CD4-positive, alpha-beta T cell treated with Interleukin-17A for 1 hour (primary cell): ENCODE measurements at places on chromosomes 16 and 17.
A peak's percentile ranks its signal among the peaks of the same experiment; 100 is the strongest.

DNA sequence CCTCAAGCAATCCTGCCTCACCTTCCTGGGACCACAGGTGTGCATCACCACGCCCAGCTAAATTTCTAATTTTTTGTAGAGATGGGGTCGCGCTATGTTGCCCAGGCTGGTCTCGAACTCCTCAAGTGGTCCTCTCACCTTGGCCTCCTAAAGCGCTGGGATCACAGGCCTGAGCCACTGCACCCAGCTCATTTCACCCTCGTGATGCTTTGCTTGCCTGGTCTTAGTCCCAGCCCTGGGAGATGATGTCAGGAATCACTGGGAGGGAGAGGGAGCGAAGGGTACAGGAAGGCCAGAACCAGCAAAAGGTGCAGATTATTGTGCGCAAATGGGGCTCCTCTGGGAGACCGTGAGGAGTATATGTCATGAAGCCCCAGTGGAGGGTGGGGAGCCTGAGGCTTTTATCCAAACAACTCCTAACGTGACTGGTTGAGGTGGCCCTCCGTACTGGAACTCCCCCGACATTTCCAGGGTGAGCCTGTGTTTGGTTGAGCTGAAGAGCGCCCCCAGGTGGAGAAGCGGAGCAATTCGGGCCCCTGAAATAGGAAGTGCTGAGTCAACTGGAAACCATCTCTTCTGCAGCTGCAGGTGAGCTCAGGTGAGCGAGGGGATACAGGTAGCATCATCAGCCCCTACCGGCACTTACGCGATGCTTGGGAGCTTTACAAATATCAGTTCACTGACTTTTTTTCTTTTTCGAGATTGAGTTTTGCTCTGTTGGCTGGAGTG lies 41.2 kb upstream of the HAPSTR1 start:
- peak; percentile 9 for DNase-seq

DNA sequence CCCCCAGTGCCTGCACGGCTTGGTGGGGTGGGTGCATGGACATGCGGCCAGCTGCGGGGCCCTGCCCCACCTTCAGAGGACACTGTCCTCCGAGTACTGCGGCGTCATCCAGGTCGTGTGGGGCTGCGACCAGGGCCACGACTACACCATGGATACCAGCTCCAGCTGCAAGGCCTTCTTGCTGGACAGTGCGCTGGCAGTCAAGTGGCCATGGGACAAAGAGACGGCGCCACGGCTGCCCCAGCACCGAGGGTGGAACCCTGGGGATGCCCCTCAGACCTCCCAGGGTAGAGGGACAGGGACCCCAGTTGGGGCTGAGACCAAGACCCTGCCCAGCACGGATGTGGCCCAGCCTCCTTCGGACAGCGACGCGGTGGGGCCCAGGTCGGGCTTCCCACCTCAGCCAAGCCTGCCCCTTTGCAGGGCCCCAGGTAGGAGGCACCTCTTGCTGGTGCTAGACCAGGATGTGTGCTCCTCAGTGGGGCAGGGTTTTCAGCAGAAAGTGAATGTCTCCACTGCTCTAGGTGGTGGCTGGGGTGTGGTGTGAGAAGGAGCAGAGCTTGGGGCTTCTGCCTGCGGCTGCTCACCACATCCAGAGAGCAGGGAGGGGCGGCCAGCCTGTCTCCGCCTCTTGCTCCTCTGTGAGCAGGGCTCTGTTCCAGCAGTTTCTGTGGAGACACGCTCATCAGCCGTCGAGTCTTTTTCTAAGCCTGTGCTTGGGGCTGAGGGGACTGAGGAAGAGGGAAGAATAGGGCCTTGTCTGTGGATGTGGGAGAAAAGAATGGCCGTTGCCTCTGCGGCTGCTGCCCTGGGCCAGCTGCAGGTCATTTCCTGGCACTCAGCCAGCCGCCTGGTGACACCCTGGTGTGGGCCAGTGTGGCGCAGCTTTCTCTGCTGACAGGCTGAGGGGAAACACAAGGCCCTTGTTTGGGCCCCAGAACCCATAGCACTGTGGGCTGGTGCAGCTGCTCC lies 2.2 kb downstream of the ZNF276 start:
- DNase-seq = peak; percentile 91

- DNase-seq = no peak
Measured at GRCh38 chr17:50467855-50468303, 801 bp downstream of the CHAD start.

GRCh38 chr16:10297341-10298006 lies 88.4 kb upstream of the ATF7IP2 start:
- peak; percentile 14 for DNase-seq

DNA sequence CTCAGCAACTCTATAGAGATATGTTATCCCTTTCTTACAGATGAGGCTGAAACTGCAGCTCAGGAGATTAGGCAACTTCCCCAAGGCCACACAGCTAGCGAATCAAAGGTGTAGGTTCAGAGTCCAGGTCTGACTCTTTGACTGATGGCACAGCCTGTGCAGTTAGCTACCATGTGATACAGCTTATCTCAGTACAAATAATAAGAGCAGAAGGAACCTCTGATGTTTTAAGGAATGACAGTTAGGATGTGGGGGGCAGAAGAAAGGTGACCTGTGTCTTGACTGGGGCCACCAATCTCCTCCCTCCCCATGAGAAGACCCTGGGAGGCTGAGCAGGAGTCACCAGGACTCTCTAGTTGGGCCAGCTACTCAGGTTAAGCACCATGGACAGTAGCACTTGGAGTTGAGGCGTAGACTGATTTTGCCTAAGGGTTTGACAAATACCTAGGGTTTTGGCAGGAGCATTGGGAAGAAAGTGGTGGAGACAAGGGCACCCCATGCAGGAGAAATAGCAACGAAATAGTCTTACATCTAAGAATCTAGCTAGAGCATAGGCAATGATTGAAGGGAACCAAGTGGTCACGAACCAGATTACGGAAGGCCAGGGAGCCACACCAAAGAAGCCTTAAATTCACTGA lies 22.8 kb upstream of the ACSM2B start:
- DNase-seq = no peak

GRCh38 chr16:67283039-67283825 lies 3.9 kb downstream of the PLEKHG4 start:
- no peak for DNase-seq

DNA sequence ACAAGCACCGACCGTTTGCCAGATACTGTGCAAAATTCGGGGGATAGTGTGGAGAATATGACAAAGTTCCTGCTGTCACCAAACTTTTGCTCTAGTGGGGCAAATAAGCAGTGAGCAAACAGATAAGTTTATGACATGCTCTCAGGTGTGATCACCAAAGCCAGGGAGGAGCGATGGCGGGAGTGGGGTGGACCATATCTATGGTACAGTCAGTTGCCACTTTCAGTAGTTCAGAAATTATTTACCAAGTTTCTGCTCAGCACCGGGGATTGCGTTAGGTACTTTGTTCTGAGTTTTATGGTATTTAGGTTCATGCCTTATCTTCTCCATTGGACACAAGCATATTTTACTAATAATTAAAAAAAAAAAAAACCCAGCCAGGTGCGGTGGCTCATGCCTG lies 11.9 kb downstream of the MSI2 start:
- DNase-seq = no peak

DNA sequence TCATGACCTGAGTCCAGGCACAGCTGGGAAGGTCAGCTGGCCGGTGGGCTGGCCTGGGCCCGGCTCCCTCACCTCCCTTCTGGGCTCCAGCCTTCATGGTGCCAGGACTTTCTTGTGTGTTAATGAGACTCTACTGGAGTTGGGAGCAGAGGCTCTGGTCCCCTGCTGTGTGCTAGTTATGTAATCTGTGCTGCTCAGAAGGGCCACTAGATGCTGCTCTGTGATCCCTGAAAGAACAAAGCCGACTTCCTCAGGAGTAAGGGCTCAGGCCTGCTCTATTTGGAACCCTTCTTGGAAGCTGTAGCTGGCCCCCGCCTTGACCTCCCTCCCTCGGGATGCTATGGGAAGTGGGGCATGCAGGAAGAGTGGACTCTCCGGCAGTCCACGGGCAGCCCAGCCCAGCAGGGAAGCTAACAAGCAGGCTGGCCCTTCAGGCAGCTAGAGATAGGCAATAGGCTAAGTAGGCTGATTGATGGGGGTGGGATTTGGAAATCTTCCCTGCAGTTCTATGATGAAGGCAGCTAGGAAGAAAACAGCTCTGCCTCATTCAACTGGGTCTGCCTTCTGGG lies 3.3 kb upstream of the CDK5R1 start:
- DNase-seq = peak; percentile 70

DNA sequence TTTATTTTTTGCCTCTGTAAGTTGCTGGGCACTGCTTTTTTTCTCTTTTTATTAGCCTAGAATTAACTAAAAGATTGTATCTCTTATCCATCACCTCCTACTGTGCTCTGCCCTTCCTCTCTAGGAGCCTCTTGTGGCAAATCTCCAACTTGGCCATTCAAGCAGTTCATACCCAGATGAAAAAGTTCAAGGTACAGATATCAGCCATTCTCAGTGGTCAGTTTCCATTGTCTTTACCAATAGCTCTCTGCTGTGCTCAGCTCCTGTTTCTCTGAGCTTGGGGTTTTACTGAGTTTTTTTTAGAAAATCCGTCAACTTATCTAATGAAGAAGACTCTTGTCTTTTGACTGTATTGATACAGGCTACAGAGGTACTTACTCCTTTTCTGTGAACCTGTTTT lies 15.6 kb downstream of the MOSMO start:
- DNase-seq = no peak

DNA sequence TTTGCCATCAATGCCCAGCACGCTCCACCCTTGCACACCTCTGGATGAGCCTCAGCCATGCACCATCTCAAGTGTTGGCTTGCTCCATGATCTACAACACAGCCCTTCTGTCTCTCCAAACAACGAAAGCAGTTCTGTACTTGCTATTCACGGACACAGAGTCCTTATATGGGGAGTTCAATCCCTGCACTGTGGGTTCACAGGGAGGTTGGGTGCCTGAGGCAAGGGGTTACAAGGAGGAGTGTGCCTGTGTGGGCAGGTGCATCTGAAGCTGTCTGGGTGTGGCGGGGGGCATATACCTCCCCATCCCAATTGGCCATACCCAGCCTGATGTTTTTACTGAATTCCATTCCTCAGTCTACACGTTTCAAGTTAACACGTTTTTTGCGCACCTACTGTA lies 5.6 kb downstream of the RUNDC3A start:
- no peak for DNase-seq

DNA sequence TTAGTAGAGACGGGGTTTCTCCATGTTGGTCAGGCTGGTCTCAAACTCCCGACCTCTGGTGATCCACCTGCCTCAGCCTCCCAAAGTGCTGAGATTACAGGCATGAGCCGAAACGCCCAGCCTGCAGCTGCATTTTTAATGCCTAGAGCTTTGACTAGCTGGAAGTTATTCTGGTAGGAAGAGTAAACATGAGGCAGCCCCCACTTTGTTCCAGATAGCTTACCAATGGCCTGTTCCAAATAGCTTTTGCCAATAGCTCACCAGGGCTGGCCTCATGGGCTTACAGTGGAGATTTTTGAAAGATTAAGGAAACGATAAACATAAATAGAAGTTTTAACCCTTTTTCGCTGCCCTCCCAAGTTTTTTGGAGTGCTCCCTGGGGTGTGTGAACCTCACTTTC lies 9.8 kb downstream of the TRPV2 start:
- no peak for DNase-seq

GRCh38 chr16:11088831-11089230 lies 144.5 kb downstream of the CLEC16A start:
- DNase-seq = no peak

DNA sequence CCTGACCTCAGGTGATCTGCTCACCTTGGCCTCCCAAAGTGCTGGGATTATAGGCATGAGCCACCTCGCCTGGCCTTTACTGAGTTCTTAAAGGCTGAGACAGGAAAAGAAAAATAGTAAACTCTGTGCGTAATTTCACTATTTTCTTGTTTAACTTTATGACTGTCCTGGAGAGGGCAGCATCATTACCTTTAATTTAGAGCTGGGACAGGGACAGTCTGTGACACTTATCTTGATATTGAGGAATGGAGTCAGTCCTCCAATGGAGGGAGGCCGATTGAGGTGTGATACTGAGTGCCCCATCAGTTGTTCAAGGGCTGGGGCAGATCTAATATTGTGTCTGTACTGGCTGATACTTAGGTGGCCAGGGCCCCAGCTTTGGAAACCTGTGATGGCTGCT lies 21.5 kb upstream of the SPN start:
- peak; percentile 56 for DNase-seq

DNA sequence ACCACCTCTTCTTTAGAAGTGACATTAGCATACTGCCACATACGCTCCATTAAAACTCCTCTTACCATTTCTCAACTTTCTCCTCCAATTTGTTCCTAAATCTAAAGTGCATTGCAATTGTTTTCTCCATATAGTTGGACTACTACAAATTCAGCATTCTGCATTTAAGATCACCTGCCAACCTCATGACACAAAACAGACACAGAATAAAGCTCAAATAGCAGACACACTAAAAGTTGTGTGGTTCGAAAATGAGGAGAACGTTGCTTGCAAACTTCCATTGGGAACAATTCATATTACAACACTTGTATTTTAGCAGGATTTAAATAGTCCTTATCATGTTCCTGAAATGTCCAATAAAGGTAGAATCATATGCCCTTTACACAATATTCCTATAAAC lies 14.5 kb downstream of the ARHGAP17 start:
- no peak for DNase-seq

DNA sequence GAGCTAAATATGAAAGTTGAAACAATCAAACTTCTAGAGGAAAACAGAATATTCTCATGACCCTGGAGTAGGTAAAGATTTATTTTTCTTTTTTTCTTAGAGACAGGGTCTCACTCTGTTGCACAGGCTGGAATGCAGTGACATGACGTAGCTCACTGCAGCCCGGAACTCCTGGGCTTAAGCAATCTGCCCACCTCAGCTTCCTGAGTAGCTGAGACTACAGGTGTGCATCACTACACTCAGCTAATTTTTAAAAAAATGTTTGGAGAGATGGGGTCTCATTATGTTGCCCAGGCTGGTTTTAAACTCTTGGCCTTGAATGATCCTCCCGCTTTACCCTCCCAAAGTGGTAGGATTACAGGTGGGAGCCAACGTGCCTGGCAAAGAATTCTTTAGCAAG lies 15.5 kb downstream of the IKZF3 start:
- peak; percentile 29 for DNase-seq

- DNase-seq = no peak
Measured at GRCh38 chr17:43351691-43352090, 47.1 kb upstream of the ARL4D start.

DNA sequence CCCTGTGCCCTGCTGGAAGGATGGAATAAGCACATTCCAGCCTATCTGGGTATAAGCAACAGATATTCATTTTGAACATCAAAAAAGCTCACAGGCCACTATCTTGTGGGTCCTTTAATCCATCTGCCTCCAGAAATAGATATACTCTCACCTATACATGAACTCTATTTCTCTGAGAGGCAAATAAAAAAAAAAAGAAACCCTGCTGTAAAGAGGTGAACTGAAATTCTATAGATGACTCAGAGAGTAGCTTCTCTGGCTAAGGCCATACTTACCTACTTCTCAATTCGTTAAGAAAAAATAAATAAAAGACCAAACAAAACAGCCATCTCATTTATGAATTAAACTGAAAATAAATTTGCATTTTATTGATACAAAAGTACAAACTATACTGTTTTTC lies 86.3 kb downstream of the DYNLRB2 start:
- no peak for DNase-seq

DNA sequence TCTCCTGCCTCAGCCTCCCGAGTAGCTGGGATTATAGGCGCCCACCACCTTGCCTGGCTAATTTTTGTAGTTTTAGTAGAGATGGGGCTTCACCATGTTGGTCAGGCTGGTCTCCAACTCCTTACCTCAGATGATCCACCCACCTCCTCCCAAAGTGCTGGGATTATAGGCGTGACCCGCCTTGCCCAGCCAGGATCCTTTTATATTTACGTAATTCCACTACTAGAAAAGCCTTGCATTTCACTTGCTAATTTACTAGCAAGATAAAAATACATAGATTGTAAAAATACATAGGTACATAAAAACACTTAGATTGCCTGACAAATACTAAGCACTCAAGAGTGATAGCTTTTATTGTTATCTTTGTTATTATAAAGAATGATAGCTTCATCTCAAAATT lies 47.5 kb downstream of the GDPD1 start:
- DNase-seq = no peak
